Esophagus squamous epithelium (tissue), 5 donors: ENCODE measurements at places on chromosomes 7 and 10.
A peak's percentile ranks its signal among the peaks of the same experiment; 100 is the strongest.

DNA sequence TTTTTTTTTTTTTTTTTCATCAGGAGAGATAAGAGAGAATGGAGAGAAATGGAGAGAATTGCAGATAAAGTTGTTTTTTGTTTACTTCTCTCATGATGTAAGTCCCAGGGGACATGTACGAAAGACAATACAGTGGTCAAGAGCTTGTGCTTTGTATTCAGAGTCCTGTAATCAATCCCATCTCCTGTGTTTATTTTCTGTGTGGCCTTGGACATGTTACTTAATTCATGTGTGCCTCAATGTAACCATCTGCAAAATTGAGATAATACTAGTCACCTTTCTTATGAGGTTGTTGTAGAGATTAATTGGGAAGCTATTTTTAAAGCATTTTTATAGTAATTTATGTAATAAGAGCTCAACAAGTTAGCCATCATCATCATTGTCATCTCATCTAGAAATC is 117.5 kb downstream of the CDK14 start:
- DNase-seq, result no peak

GRCh38 chr7:22822486-22823141 is at the start of gene TOMM7:
TOMM7 (minus strand) TSS chr7:22822849; CDS start chr7:22822779, 70 bp downstream.
- DNase-seq, result peak; percentile 34

- DNase-seq, result no peak
Observed at GRCh38 chr7:5420067-5420880, 3.4 kb downstream of the TNRC18 start.

- DNase-seq, result no peak
Observed at GRCh38 chr7:11689096-11689495, 142.9 kb downstream of the THSD7A start.

DNA sequence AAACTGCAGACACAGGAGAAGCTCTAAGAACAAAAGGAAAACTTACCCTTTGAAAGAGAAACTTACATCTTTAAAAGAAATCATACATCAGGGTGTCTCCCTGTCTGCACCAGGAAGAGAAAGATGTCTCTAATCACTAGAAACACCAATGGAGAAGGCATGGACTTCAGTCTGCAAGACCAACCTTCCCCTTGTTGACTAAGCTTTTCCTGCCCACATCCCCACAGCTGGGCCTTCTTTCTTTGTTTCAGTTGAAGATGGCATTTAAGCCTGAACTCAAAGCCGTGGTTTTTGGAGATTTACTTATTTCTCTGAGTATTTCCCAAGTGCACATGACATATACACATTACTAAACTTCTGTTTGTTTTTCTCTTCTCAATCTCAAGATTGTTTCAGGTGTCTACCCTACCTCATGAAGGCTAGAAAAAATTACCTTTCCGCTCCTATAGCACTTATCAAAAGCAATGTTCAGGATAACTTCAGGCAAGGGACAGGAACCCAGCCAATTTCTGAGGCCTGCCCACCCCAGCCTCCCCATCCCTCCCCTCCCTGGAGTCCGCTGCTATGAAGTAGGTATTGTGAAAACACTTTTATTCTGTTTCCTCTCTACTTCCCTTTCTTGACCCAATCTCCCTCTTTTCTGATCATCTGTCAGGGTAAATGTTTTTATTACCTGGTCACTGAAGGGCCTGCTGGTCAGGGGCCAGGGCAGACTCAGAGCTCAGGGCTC is 2.8 kb upstream of the SLC29A3 start:
- DNase-seq, result no peak

GRCh38 chr7:99672573-99672972 is 7.2 kb downstream of the CYP3A5 start:
- DNase-seq, result no peak

GRCh38 chr7:129163875-129164544 is 19.5 kb downstream of the TSPAN33 start:
- no peak for DNase-seq

DNA sequence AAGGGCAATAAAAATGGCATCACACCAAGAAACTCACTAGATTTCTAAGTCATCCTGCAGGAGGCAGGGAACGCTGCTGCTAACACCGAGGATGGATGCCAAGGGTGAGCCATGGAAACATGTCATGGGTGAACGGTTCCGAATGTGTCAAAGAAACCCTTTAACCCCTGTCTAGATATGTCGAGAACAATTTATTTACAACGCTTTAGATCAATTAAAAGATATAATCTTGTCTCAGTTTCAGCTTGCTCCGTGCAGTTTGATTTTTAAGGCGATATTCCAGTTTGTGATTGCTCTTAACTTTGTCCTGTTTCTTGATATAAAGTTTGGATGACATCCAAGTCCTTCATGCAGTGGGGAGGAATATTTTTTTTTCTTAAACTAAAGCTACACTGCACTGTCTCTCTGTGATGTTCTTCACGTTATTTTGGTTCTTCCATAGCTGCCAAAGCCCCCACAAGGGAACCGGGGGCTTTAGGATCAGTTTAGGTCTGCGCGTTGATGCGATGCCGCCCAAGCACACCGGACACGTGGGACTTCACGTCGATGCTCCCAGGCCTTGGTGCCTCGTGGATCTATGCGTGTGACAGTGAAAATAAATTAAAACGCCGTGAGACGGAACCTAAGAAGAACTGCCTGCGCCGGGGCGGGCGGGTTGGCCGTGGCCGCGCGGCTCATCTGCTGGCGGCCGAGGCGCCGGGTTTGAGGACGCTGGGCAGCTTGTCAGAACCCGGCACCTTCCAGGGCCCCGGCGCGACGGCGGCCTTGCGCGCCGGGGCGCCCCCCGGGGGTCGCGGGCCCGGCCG is 220.3 kb downstream of the PHTF2 start:
- DNase-seq, result no peak

- no peak for DNase-seq
Observed at GRCh38 chr10:116891208-116891607, 41.9 kb downstream of the ENO4 start.

DNA sequence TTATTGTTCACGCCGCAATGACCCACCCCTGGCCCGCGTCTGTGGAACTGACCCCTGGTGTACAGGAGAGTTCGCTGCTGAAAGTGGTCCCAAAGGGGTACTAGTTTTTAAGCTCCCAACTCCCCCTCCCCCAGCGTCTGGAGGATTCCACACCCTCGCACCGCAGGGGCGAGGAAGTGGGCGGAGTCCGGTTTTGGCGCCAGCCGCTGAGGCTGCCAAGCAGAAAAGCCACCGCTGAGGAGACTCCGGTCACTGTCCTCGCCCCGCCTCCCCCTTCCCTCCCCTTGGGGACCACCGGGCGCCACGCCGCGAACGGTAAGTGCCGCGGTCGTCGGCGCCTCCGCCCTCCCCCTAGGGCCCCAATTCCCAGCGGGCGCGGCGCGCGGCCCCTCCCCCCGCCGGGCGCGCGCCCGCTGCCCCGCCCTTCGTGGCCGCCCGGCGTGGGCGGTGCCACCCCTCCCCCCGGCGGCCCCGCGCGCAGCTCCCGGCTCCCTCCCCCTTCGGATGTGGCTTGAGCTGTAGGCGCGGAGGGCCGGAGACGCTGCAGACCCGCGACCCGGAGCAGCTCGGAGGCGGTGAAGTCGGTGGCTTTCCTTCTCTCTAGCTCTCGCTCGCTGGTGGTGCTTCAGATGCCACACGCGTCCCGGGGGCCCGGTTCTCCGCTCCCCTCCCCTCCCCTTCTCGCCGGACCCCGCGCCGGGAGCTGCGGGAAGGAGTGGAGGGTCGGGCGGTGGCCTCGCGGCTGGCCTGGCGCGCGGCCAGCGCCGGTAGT is at the start of gene CBX3:
Gene CBX3, plus strand, starts transcription at position 499 of the 772 bp plus-strand sequence. CDS start 1,254 bp downstream, outside the sequence.
- peak; percentile 91 for DNase-seq

DNA sequence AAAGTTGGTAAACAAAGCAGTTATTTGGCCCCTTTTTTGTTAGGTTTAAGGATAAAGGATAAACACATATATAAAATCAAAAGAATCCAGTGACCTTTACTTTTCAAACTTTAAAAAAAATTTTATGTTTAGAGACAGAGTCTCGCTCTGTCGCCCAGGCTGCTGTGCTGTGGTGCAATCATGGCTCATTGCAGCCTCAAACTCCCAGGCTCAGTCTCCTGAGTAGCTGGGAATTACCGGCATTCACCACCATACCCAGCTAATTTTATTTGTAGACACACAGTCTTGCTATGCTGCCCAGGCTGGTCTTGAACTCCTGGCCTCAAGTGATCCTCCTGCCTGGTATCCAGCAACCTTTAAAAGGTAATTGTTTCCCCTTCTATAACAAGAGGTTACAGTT is 31.3 kb downstream of the GNA12 start:
- DNase-seq, result no peak

DNA sequence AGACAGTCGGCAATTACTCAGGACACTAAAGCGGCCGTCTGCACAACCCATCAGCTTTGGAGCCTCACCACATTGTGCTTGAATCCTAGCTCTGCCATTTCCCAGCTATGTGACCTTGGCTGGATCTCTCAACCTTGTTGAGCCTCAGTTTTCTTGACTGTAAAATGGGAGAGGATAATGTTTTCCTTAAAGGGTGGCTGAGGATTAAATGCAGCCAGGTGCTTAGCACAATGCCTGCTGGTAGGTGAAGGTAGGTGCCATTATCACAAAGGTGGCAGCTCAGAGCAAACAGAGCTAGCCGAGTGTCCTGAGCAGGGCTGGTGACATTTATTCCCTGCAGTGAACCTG is 508.5 kb upstream of the ZMIZ1 start:
- DNase-seq, result no peak

GRCh38 chr10:87634311-87634710 is 25.4 kb upstream of the PAPSS2 start:
- no peak for DNase-seq

DNA sequence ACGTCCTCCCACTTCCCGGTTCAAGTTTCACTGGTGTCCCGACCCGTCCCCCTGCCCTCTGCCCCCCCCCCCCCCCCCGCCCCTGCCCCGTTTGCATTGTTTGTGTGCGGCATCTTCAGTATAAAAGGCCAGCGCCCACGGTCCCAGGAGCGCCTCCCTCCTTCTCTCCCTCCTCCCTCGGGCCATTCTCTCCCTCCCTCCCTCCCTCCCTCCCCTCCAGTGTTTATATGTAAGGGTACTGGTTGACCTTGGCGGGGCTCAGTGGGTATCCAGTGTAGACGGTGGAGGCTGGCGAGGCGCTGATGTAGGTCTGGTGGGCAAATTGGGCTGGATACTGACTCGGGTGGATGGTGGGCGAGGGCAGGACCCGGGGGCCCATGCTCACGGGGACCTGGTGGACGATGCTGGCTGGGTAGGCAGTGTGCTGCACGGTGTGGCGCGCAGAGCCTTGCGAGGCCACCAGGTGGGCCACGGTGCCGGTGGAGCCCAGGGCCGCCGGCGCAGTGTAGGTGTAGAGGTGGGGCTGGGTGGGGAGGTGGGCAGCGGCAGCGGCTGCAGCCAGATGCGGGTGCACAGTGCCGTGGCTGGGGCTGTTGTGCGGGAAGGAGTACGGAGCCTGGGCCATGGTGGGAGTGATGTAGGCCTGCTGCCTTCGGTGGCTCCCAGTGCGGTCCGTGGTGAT is 49.4 kb downstream of the CLEC2L start:
- no peak for DNase-seq

DNA sequence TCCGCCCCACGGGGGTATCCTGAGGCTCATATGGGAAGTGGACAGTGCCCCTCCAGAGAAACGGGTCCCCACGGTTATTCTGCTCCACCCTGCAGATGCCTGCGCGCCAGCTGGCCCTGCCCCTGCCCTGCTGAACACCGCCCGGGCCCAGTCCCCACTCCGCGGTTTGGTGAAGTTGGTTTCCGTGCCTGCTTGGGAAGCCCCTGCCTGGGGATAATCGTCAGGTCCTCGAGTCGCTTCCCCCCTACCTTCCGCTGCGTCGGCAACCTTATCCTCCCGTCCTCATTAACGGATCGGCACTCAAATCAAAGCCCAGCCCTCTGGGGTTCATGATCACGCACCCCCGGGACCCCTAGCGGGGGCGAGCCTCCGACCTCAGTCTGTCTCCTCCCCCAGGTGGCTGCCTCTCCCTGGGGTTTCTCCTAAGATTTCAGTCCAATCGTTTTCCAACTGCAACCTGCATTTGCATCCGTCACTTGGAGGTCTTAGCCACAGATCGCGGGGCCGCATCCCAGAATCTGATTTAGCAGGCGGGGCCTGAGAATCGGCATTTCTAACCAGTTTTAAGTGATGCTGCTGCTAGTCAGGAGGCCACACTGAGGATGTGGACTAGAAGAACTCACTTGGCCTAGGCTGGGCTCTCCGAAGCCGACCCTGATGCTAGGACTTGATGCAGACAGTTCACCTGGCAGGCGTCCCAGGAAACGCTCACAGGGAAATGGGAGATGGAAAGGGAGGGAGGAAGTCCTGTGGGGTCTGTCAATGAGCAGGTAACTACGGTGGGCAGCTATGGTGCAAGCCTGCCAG is 27.6 kb downstream of the WDR86 start:
- DNase-seq, result no peak
